Fibroblast of lung (primary cell): ENCODE measurements at places on chromosomes 5 and 9. TPM values are rescaled to one million over a fixed set of nuclear protein-coding genes. Genes with fewer than 3 reads are reported as not detected.

The BRD3OS gene
- total RNA-seq = 10.0 and 12.4 TPM in 2 replicates

The CCNI2 gene
- total RNA-seq = under 0.01 TPM in 1 of 2 replicates, not detected in the other

The CARTPT gene
- not detected in 2 replicates for total RNA-seq

The RNF208 gene
- 0.26 and 0.33 TPM in 2 replicates for total RNA-seq

The PPP6C gene
- total RNA-seq = 11.6 and 12.7 TPM in 2 replicates

The DPP7 gene
- 93.0 and 126 TPM in 2 replicates for total RNA-seq

The FNBP1 gene
- total RNA-seq = 33.6 and 44.3 TPM in 2 replicates

The RASEF gene
- 0.51 and 1.2 TPM in 2 replicates for total RNA-seq

DNA sequence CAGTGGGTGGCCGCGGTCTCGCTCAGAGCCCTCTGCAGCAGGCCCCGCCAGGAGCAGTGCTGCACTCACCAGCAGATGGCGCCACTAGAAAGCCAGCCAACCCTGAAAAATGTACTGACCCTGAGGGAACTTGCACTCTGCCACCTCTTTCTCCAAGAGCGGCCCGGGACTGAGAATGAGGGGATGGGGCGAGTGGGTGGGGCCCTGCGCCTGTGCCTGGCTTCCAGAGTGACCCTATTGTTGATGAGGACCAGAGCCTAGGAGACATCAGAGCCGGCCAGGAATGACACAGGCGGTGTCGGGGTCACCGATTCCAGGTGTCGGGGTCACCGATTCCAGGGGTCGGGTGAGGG is 2.9 kb upstream of the IL17B start:
- peak; percentile 52 for DNase-seq

- DNase-seq = no peak
These were observed 51.7 kb downstream of the ERGIC1 start for GRCh38 chr5:172885597-172886340.

DNA sequence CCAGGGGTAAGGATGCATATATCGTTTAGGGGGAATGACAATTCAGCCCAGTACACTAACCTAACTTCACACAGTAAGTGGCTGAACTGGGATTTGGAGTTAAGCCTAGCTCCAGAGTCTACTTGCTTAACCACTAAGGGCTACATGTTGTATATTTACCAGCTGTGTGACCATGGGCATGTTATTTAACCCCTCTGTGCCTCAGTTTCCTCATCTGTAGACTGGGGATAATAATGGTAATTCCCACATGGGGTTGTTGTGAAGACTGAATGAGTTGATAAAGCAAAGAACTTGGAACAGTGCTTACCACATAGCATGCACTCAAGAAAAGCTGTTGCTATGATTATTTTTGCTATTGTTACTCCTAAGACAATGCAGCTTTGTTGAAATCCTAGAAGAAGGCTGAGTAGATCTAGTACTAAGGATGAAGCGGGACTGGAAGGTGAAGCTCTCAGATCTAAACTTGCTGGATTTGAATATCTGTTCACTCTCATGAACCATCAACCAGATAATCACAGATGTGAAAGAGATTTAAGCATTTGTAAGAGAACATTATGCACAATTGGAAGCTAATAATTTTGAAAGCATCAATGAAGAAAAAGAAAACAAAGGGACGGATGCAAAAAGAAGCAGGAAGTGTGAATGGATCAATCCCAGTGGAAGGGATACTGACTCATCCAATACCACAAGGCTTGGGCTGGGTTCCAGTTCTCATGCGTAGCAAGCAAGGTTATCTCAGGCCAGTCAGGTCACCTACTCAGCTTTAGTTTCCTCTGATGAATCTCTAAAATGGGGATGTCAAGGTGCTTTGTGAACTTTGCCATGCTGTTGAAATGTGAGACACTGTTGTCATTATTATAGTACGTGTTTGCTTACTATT is 78.5 kb upstream of the TBC1D2 start:
- DNase-seq = peak; percentile 81

DNA sequence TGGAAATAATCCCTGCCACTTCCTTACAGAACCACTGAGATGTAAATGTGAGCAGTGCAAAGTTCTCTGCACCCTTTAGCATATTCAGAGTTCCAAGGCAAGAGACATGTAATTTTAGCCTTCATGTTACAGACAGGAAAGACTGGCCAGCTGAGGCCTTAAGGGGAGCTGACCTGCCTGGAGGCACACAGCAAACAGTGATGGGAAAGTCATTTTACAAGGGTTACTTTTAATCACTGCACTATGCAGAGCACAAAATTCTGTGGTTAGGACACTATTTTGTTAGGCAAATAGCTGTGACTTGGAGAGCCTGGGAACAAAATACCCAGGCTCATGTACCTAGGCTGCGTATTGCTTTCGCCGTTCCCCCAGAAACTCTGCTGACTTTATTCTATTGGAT is 30.2 kb upstream of the TNIP1 start:
- no peak for DNase-seq

DNA sequence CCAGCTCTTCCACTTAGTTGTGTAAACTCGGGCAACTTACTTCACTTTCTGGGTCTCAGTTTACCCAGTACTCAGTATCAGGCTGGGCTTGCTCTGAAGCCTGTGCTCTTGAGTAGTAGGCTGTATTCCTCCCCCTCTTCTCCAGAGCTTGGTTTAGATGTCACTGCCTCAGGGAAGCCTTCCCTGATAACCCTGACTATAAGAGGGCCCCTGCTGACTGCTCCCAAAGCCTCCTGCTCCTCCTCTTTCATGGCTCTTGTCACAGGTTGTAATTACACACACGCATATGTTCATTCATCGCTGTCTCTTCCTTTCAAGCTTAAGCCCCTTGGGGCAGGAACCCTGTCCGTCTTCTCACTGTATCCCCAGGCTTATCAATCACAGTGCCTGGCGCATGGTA is 140.2 kb downstream of the RGS3 start:
- DNase-seq = no peak

- peak; percentile 94 for DNase-seq
These were observed 137.9 kb upstream of the TRIM32 start for GRCh38 chr9:116549061-116549664.

GRCh38 chr5:59104400-59105127 is 521.7 kb downstream of the RAB3C start:
- peak; percentile 26 for DNase-seq

DNA sequence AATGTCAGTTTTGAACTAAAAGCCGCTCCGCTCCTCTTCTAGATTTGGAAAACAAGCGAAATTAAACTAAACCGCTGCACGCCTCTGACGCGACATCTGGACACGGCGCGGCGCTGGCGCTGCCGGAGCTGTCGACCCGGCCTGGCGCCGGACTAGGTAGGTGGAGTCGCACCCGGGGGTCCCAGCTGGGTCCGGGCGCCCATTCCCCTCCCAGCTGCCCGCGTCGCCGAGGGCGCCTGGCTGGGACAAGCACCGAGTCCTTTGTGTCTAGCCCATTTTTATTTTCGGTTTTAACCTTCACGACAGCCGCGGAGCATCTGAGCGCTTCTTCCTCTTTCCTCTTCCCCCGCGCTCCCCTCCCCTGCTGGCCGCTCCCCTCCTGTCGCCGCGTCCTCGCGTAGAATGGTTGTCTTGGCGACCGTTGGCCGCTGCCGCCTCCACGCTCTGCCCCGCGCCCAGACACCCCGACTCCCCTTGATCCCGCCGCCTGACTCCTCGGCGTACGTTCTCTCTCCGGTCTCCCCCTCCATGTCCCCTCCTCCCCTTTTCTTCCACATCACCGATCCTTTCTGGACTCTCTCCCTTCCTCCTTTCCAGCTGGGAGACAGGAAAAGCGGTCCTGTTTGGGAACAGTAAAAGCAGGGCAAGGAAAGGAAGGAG is 545 bp downstream of the CDKN2B-AS1 start:
- DNase-seq = peak; percentile 68

DNA sequence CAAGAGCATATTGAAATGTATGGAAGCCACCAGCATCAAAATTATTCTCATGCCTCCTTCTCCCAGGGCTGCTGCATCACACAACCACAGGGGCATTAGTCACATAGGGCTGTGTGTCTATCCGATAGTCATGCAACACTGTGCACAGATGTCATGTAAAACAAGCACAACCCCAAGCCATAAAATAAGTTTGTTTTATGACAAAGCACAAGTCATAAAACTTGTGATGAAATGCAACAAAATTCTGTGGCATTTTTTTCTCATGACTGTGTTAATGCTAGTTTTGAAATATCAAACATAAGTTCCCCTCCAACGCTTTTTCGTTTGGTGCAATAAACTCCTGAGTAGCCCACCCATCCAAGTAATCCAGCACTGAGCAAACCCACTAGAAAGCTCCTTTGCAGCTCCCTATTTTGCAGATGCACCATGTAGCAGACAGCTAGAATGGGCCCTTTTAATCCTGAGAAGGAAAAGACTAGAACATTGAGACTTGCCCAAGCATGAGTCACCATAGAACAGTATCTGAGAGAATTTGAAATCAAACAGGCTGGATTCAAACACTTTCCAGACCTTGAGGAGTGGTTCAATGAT is 93.3 kb upstream of the ZNF366 start:
- peak; percentile 89 for DNase-seq

GRCh38 chr9:35882263-35882848 is 12.2 kb upstream of the OR13J1 start:
- peak; percentile 54 for DNase-seq

DNA sequence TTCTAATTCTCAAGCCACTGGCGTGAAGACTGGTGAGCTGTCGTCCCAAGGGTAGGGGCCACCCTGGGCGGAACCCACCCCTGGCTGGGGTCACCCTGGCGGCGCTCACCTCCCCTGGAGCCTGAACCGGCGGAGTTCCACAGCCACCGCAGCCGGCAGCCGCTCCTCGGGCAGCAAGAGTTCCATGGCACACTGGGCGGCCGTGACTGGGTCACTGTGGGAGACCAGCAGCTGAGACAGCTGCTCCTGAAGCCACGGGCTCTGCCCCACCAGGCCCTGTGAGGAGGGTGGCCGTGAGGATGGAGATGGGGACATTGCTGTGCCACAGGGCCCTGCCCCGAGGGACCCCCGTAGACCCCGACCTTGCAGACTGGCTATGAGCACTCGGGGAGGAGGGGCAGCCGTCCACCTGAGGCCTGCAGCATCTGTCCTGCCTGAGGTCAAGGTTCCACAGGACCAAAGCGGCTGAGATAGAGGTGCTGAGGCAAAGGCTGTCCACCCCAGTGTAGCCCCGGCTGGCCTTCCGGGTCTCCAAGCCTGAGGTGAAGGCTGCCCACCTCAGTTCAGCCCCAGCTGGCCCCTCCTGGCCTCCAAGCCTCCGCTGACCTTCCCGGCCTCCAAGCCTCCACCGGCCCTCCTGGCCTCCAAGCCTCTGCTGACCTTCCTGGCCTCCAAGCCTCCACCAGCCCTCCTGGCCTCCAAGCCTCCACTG is 50.6 kb upstream of the NRARP start:
- no peak for DNase-seq

DNA sequence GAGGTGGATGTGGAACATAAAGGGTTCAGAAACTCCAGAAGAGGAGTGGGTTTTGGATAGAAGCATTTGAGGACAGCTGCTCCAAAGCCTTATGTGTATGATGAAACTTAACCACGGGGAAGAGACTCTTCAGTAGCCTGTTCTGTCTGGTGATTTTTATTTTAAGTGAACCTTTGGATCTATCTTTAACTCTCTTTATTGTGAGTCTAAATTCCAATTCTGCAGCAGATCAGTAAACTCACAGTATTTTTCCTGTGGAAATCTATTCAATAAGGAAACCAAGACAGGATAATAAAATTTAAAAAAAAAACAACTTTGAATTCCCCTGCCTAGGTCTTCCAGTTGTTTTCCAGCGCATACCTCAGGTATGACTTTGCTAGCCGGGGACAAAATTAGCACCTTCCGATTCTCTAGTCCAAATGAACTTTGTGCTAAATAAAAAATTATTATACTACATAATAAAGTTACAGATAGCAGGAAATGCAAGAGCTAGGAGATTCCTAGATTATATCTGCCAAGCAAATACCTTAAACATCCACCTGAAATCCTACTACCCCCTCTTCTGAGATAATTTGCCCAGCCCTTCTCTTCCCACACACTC is 101.9 kb downstream of the NLN start:
- no peak for DNase-seq

- DNase-seq = peak; percentile 85
These were observed 19.3 kb downstream of the SLC6A7 start for GRCh38 chr5:150209099-150209635.

DNA sequence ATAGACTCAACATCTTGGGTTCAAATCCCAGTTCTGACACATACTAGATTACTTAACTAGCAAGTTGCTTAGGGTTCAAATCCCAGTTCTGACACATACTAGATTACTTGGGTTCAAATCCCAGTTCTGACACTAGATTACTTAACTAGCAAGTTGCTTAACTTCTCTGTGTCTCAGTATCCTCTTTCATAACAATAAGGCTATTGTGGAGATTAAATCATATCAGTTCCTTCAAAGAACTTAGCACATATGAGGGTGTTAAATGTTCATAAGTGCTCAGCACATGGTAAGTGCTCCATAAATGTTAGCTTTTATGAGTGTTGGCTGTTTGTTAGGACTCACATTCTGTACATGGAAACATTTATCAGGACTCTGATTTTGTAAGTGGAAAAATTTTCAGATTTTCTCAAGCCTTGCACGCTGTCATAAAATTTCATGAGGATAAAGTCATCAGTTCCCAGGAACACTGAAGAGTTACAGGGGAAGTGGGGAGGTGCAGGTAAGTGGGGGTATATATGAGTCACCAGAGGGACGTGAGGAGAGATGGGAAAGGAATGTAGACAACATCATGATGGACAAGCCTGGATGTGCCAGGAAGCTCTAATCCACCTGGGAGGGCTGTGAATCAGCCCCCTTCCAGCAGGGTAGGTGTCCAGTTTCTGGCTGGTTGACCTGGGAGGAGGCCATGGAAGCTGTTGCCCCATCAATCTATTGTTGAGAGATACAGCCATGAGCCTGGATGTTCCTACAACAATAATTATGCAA is 532.2 kb upstream of the WWC1 start:
- no peak for DNase-seq

DNA sequence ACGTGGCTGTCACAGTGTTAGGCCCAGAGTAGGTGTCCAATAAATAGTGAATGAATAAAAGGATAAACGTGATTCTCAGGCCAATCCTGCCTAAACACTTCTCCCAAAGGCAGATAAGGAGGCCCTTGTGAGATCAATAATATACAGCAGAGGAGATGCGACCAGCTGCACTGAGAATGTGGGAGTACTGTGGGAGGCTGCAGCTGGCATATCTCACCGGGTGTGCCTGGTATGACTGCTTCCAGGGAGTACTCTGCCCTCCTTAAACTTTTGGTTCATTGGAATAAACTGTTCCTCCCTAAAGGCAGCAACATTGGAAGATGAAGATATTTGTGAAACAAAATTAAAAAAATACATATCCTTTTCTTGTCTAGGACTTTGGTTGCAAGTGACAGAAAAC is 57.1 kb upstream of the PTPN3 start:
- no peak for DNase-seq

GRCh38 chr5:15463231-15463980 is 36.6 kb upstream of the FBXL7 start:
- DNase-seq = peak; percentile 48

DNA sequence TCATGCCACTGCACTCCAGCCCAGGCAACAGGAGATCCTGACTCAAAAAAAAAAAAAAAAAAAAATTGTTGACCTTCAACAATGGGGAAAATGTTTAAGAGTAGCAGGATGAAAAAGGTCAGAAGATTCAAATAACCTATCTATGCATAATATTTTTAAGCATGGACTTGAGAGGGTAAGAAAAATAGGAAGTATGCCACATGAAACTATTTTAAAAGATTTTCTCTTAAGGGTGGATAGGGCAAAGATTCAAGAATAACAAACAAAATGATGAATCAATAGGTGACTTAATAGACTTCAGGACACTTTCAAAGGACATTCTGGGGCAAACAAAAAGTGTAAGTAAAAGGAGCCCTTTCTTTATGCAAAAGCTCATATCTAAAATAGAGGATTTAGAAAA is 3.2 kb downstream of the TEX48 start:
- peak; percentile 40 for DNase-seq

GRCh38 chr5:76662521-76662920 is 39.3 kb upstream of the F2RL2 start:
- no peak for DNase-seq

- DNase-seq = no peak
These were observed 144.0 kb upstream of the CDH6 start for GRCh38 chr5:31049461-31049860.
